NCI-H1105 treated with DMSO at 0.1 percent for 48 hours (cell line): ENCODE measurements at places on chromosomes 2 and 18.

DNA sequence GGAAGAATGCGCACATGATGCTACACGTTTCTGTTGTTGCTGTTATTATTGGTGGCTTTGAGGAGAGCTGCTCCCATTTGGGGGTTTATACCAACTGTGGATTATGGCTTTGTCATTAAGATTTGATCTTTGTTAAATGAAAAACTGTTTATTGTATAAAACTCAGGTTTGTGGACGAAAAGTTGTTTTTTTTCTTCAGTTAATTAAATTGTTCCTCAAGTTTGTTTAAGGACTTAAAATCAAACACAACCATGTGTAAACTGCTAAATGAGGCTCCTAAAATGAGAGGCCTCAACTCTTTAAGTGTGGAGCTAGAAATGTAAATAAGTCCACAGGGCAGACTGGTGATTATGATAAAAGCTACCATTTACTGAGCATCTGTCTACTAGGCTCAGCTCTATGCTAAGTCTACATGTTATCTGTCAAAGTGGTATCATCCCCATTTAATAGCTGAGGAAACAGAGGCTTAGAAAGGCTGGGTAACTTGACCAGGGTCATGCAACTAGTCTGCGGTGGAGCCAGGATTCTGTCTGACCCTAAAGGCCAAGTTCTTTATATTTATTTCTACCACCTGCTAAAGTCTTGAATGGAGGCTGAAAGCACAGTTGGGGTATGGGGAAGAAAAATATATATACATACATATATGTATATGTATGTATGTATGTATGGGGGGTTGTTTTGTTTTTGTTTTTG is 4.1 kb downstream of the MYCN start:
- no peak for DNase-seq

DNA sequence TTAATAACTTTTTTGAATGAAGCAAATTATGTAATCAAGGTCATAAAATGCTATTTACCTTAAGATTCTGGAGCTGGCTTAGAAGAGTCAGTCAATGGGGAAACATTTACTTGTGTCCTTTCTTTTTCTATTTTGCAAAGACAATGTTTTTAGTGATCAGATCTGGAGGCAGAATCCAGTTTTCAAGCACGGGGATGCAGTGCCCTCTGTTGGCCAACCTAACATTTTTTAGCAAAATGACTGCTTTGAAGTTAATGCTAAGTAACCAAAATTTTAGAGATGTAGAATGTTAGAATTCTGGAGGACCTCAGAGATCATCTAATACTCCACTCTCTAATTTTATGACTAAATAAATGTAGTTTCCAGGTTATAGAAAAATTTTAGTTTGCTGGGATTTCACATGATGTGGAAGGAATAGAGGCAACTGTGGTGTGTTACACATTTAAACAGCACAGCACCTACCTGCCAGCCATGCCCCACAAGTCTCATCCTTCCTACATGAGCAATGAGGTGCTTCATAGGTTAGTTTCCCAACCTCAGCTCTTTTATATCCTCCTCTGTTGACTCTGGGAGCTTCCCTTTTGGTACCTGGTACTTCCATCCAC is 23.6 kb upstream of the SLC9A4 start:
- DNase-seq, result peak; percentile 24

GRCh38 chr2:12313445-12314126 is 403.1 kb upstream of the TRIB2 start:
- no peak for DNase-seq

DNA sequence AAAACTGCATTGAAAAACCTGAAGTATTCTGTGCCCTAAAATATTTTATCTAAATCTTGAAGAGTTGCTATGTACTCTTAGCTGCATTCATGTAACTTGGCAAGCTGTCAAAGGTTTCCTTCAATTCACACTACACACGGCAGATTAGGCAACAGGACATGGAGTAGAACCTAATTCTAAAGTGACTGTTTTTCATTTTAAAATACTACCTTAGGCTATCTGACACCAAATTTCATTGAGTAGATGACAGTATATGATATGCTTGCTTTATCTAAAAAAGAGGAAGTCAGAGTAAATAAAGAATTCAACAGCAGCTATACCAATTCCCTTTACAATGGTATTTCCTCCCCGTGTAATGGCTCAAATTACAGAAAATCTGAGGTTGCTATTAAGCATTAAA is 45.4 kb downstream of the EXOC6B start:
- peak; percentile 14 for DNase-seq

GRCh38 chr2:136323195-136323594 is 205.2 kb upstream of the CXCR4 start:
- DNase-seq, result no peak

DNA sequence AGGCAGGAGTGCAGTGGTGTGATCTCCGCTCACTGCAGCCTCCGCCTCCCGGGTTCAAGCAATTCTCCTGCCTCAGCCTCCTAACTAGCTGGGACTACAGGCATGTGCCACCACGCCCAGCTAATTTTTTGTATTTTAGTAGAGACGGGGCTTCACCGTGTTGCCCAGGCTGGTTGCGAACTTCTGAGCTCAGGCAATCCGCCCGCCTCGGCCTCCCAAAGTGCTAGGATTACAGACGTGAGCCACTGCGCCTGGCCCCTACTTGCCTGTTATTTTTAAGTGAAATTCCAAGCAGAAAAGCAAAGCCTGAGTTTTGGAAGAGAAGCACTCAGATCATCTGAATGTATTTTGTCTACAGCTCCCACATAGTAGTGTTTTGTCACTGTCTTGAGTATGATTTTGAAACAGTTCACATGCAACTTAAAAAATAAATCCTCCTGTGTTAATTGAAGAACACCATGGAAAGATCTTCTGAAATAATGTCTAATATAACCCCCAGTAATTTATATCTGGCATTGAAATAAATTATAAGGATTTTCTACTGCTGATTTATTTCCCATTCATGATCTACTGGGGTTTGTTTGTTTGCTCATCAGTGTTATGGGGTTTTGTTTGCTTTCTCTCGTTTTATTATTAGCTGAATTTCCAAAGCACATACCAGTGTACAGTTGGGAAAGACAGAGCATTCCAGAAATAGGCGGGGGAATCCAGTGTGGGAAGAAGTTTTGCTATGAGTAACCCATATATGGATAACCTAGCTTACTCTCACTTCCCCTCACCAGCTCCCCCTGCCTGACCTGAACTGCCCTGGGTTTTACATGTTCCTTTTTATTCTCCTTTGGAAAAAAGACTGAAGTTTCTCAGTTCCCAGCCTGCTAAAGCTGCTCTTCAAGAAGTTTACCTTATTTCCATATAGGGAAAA is 80.1 kb upstream of the MAP3K20 start:
- no peak for DNase-seq

DNA sequence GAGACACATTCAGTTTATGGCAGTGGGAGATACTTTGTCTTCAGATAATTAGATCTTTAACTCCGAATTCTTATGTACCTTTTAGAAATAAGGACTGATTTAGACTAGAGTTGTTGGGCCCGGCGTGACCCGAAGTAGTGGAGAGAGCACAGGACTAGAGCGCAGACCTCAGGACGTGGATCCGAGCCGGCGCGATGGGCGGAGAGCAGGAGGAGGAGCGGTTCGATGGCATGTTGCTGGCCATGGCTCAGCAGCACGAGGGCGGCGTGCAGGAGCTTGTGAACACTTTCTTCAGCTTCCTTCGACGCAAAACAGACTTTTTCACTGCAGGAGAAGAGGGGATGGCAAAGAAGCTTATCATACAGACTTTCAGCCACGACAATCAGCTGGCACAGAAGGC is 54.5 kb downstream of the FMNL2 start:
- no peak for DNase-seq

GRCh38 chr18:76394780-76395476 is 100.1 kb downstream of the ZNF516 start:
- DNase-seq, result no peak

- no peak for DNase-seq
Observed at GRCh38 chr18:68234131-68234530, 480.8 kb downstream of the TMX3 start.

GRCh38 chr2:81650048-81650971 is 1345.8 kb upstream of the LRRTM1 start:
- no peak for DNase-seq
